Activated T-helper 17 cell treated with anti-CD3 and anti-CD28 coated beads, Interleukin-2, amount 50 U/mL, for 72 hours (primary cell): ENCODE measurements at places on chromosomes 12 and 14. TPM values are rescaled to one million over a fixed set of nuclear protein-coding genes. Genes with fewer than 3 reads are reported as not detected.
A peak's percentile ranks its signal among the peaks of the same experiment; 100 is the strongest.

GRCh38 chr12:108335349-108336119 is 3.6 kb downstream of the CMKLR1 start:
- no peak for ATAC-seq

Gene ZNF705A
- not detected for total RNA-seq

Gene TRIM9
- total RNA-seq, result 1.2 TPM

Gene HSPB8
- not detected for total RNA-seq

DNA sequence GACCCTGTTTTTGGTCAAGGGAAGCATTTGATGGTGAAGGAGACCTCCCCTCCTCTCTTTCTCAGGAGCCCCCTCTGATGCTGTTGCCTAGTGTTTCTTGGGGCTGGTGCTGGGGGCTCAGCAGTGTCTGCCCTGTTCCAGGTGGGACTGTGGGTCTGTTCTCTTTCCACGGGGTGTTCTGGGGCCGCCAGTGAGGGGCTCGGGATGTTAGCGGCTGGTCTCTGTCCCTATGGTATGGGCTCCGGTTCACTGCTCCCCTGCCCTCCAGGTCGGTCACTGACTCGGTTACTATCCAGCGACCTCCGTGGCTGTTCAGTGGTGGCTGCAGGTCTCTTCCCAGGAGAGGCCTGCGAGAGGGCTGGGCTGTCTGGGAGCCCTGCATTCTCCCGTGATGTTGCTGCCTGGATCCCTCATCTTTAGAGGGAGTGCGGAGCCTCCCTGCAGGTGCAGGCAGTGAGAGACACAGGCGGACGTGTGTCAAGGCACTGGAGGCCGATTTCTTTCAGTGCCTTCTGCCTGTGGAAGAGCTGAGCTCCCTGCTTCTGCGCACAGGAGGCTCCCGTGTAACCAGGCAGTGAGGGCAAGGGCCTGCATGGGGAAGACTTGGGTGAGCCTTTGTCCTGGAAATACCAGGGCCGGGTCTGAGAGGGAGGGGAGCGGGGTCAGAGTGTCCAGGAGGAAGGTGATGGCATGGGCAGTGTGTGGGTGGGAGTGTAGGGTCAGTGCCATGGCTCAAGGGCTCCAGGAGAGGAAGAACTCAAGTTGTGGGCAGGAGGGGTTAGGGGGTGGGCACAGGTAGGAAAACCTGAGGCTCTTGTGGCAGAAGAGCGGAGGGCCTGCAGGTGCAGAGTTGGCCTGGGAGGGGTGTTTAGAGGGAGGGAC is 362.6 kb downstream of the TMEM121 start:
- ATAC-seq, result no peak

Gene TMTC1
- total RNA-seq, result not detected

Gene LUM
- not detected for total RNA-seq

DNA sequence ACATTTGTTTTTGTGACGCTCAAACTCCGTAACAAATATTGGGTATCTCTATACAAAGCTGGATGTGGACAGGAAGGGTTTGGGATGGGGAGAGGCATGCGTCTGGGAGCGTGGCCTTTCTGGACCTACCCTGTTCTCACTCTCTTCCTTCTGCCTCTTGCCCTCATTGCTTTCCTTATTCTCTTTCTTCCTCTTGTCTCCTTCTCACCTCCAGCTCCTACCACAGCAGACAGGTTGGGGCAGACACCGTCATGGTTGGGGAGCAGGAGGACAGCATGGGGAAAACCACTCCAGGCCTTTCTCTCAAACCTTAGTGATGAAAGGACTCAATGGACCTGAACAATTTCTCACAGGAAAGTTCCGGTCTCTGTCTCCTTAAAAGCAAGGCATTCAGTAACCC is 465.3 kb downstream of the RAD51B start:
- no peak for ATAC-seq

GRCh38 chr12:120469450-120470149 is at the start of gene SRSF9:
SRSF9 (minus strand) TSS chr12:120469748; CDS start chr12:120469609, 139 bp downstream.
- ATAC-seq, result peak; percentile 94

DNA sequence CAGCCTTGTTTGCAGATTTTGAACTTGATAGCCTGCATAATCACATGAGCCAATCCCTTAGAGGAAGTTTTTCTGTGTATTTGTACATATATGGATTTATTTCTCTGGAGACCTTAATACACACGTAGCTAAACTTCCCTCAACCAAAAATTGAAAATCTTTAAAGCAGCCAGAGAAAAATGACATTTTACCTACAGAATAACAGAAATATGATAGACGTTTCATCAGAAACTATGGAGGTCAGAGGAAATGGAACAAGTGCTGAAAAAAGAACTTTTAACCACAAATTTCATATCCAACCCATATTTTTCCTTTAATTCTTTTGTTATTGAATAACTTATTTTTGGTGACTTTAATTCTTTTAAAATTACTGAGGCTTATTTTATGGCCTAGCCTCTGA is 177.7 kb downstream of the CCDC91 start:
- ATAC-seq, result no peak

Gene ETFBKMT
- total RNA-seq, result 0.24 TPM

Gene DTX1
- 13.2 TPM for total RNA-seq

- no peak for ATAC-seq
These were observed 20.6 kb upstream of the YARS2 start for GRCh38 chr12:32776258-32776657.

GRCh38 chr12:124484526-124484953 is 82.9 kb downstream of the NCOR2 start:
- ATAC-seq, result no peak

- ATAC-seq, result peak; percentile 44
These were observed 193.6 kb downstream of the KSR2 start for GRCh38 chr12:117774941-117775775.

- no peak for ATAC-seq
These were observed 184.8 kb upstream of the NUDT4 start for GRCh38 chr12:93192878-93193277.

- ATAC-seq, result no peak
These were observed 72.7 kb downstream of the SPTB start for GRCh38 chr14:64806862-64807495.

Gene PROX2
- 0.71 TPM for total RNA-seq

- no peak for ATAC-seq
These were observed 134.9 kb upstream of the SRRM4 start for GRCh38 chr12:118846416-118846815.

GRCh38 chr12:89306827-89307473 is 45.4 kb downstream of the DUSP6 start:
- ATAC-seq, result no peak

DNA sequence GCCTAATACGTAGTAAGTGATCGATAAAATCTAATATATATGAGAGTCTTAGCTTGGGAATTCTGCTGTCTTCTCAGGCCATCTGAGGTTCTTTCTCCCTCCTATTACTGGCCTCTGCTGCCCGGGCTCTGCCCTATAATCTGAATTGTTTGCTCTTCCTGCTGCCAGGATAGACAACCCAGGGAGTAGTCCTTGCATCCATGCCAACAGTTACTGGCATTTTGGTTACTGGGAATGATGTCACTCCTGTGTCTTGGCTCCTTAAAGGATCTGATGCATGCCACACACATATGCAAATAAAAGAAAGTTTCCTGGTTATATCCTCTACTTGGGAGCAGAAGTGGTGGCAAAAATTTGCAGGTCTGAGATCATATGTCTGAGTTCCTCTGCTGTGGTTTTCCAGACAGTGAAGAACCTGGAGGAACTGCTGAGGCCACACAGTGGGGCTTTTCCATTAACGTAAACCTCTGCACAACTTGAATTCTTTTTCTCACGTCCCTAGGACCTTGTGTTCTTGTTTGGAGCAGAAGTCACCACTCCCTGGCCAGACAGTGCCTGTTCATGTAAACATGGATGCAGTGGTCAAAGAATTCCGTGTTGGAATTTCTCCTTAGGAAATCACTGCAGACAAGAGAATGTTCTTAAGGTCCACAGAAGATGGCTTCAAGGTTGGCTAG is 320.6 kb upstream of the TBX3 start:
- no peak for ATAC-seq

Gene GRIP1
- total RNA-seq, result 0.86 TPM

Gene DCAF5
- total RNA-seq, result 31.4 TPM
